ENCODE measurements at places on chromosomes 11 and 22.

DNA sequence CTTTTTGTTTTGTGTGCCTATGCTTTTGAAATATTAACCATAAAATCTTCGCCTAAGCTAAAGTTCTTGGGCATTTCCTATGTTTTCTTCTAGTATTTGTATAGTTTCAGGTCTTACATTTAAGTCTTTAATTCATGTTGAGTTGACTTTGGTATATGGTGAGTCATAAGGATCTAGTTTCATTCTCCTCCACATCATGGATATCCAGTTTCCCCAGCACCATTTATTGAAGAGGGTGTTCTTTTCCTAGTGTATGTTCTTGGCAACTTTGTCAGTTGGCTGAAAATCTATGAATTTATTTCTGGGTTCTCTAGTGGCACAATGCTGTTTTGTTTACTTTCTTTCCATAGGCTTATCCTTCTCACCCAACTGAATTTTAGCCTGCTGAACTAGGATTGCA, 49.0 kb downstream of the CTSC start:
- DNase-seq: no peak

DNA sequence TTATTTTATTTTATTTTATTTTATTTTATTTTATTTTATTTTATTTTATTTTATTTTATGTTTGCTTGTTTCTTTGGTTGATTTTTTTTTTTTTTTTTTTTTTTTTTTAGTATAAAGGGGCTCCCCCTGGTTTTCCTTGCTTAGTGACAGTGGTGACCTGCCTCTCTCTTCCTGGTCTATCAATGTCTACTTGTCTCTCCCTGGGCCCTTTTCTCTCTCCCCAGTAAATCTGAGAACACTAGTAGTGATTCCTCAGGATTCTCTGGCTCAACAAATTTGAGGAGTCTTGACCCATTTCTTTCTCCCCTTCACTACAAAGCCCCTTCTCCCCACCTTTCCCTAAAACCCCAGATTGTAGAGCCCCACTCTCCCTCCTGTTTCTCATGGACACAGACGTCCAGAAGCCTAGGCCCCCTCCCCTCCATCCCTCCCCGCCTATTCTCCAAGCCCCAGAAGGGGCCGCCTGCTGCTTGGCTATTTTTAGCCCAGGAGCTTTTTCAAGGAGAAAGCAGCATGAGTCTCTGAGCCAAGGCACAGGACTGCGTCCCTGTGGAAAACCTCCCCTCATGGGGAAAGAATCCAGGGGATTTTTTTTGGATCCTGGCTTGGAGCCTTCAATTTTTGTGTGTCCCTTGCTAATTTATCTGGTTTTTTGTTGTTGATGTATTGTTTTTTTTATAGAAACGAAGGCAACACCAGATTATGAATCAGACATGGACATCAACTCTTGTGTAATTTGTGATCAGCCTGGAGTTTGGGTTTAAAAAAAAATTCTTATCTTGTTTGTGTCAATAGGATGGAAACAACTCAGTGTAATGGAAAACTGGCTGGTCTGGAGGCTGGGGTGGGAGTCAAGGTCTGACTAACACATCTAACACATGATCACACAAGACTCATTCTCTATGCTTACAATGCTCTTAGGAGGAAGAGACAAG, 17.5 kb upstream of the ACCSL start:
- DNase-seq: no peak

- DNase-seq: no peak
Observed at GRCh38 chr11:3709977-3710376, 38.8 kb upstream of the CHRNA10 start.

DNA sequence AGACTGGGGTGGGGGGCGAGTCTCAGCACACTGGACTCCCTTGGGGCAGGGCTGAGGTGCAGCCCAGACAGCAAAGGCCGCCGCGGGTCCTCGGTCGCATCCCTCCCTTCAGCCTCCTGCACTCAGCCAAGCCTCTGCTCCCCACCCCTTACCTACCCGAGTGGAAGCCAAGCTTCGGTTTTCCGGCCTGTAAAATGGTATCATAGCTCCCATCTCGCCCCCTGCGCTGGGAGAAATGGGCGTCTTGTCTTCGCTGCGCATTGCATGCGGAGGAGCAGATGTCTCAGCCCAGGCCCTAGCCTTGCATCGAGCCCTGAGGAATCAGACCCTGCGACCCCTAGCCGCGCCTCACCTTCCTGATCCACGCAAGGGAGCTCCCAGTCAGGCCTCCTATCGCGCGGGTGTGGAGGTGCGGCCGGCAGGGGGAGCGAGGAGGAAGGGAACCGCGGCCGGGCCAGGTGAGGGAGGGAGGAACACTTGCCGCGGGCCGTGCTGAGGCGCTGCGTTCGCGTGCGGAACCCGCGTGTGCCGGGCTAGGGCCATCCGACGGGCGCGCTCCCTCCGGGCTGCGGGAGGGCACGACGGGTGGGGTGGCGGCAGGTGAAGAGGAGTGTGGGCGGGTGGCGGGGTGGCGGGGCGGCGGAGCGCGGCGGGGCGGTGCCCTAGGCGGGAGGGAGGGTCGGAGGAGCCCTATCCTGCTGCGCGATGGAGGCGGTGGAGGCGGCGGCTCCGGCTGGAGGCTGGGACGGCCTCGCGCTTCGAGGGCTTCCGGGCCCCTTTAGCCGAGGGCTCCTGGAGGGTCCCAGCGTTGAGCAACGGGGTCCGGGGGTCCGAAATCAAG, 4.1 kb upstream of the TBX1 start:
- peak; percentile 47 for DNase-seq

- no peak for DNase-seq
Observed at GRCh38 chr11:130023204-130023603, 20.6 kb upstream of the PRDM10 start.

DNA sequence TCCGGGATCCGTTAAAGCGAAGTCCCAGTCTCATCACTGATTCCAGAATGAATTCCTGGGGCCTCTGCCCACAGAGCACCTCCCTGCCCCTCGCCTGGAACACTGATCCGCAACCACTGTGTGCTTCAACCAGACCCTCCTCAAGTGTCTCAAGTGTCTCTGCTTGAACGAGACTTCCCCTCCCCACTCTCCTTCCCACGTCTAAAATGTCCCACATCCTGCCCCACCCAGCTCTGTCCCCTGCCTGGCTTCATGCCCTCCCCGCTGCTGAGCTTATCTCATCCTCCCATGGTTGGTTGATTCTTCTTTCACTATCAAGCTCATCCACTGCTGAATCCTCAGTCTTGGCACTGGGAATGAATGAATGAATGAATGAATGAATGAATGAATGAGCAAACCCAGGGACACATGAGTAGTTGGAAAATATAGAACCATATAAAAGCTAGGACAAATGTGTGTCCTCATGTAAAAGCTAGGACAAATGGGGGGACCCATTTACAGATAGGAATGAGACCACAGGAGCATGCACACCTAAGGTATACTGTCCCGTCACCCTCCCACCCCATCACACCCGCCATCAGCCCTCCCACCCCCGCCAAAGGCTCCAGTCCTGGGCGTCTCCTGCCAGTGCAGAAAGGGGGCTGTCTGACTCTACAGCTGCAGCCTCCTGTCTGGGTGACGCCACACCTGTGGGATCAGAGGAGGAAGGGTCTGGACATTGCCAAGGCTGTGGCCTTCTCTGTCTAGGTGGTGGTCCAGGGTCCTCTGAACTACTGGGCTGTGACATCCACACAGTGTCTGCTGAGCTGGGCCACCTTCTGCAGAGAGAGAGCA, 71.4 kb upstream of the LINC01488 start:
- DNase-seq: no peak

GRCh38 chr22:47750086-47750485, 987.6 kb downstream of the TBC1D22A start:
- no peak for DNase-seq

DNA sequence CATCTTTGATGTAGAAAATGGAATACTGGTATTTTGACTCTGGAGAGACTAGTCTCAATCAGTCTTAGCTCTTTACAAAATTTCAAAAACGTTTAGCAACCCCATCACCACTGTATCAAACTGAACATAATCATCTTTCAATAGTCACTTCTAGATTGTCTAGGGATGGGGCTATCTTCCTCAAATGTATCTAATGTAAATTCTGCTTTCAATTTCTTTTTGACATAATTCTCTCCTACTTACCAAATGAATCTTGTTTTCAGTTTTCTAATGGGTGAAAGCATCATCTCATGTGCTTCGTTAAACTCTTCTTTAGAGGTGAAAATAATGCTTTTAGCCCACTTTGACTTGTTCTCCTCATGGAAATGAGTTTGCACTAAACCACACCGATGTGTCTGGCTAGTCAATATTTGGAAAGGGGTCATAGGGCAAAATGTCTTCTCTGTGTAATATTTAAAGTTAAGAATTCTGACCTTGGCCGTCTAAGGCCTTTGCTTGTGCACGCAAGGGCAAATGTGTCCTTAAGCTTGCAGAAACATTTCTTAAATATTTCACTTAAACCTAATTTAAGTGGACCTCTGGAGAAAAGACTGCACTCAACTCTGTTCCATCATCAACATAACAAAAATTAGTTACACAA, 5.2 kb downstream of the SIK3 start:
- DNase-seq: no peak

- no peak for DNase-seq
Observed at GRCh38 chr11:31106326-31106725, 263.2 kb downstream of the DCDC1 start.

GRCh38 chr11:123103326-123103980, 41.5 kb upstream of the HSPA8 start:
- no peak for DNase-seq

GRCh38 chr11:96185220-96185768, 157.7 kb downstream of the MAML2 start:
- DNase-seq: no peak

DNA sequence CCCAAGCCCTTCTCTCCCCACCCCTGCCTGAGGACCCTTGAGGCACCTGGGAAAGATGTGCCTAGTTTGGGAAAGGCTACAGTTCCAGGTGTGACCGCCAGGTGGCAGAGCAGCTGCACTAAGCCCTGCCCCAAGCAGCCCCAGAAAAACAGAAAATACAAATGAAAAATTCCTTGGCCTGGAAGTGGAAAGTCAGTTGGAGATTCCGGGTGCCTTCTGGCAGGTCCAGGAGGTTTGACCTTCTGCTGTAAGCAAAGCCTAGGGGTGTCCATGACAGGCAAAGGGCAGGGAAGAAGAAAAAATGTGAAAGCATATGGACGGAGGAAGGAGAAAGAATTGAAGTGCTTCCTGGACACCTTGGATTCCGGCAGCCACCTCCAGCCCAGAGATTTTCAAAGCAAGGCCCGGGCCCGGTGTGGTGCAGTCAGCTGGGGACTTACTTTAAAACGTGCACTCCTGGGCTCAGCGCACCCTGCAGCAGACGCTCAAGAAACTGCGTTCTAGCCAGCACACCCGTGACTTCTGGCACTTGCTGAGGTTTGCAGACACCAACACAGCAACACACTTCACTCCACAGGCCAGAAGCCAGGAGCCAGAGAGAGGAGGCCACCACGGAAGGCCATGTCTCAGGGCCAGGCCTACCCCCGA, 37.3 kb upstream of the SLC22A12 start:
- peak; percentile 10 for DNase-seq

DNA sequence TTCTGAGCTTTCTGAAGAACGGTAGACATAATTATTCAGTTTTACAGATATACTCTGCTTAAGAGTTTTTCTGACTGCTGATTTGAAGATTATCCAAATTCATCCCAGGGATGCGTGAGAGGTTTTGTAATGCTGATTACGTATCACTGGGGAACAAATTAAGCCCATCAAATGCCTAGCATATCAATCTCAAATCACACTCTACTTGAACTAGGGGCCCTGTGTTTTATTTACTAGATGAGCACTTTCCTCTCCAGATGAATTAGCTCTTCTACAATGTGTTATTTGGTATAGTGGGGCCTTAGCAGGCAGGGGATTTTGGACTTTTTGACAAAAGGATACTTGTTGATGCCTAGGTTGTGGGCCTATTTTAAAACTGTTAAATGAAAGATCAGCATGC, 177.9 kb downstream of the JRKL start:
- no peak for DNase-seq

GRCh38 chr11:72838691-72839305, 24.6 kb downstream of the ATG16L2 start:
- DNase-seq: no peak

DNA sequence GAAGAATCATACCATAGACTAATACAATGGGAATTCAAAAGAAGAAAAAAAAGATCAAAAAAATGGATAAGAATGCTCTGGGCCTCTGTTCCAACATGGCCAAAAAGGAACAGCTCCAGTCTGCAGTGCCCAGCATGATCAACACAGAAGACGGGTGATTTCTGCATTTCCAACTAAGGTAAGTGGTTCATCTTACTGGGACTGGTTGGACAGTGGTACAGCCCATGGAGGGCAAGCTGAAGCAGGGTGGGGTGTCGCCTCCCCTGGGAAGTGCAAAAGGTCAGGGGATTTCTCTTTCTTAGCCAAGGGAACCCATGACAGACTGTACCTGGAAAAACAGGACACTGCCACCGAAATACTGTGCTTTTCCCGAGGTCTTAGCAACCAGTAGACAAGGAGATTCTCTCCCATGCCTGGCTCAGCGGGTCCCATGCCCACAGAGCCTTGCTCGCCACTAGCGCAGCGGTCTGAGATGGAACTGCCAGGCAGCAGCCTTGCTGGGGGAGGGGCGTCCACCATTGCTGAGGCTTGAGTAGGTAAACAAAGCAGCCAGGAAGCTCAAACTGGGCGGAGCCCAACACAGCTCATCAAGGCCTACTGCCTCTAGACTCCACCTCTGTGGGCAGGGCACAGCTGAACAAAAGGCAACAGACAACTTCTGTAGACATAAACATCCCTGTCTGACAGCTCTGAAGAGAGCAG, 428.4 kb downstream of the MN1 start:
- no peak for DNase-seq

DNA sequence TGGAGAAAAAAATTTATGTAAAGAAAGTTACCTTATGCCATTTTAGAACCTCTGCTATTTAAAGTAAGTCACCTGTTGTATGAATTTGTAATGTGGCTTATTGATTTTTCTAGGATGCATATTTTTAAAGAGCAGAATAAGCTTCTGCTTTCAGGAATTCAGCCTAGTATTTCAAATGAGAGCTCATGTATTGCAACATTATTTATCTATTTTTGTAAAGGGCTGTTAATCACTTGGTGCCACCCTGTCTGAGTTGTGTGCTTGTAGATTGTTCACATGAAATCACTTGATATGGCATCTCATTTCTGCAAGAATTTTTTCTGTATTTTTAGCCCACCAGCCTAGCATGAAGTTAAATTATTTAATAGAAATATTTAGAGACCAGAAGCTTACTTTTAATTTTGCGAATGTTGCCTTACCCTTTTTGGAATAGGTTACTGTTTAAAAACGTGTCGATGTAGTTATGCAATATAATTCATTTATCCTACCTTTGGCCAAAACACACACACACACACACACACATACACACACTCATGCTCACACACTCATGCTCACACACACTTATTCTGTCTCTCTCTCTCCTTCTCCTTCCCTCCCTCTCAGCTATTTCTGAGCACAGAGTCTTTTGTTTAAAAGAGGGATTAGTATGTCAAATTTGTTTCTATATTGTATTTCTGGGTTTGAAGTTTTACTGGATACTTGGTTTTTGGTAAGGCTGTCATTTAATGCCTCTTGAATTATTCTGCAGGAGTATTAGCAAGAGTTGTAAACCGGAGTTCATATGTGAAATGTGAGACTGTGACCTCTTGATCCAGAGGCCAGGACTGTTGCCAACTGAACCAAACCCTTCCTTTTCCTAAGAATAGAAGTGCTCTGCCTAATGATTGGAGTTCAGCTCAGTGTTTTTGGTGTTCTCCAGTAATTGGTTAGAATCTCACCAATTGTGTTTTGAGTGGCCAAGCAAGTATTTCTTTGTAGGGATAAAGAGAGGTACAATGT, 34.4 kb downstream of the YAP1 start:
- no peak for DNase-seq

- DNase-seq: no peak
Observed at GRCh38 chr22:33779243-33779642, 141.0 kb downstream of the LARGE1 start.

- DNase-seq: no peak
Observed at GRCh38 chr11:34904421-34904955, 11.7 kb downstream of the APIP start.
